Activated CD4-positive, alpha-beta T cell treated with anti-CD3 and anti-CD28 coated beads for 24 hours (primary cell): ENCODE measurements at places on chromosomes 4 and X.

GRCh38 chr4:128311659-128312403 is 24.2 kb upstream of the PGRMC2 start:
- no peak for DNase-seq

- no peak for DNase-seq
Observed at GRCh38 chr4:67933755-67934154, 29.5 kb downstream of the TMPRSS11A start.

DNA sequence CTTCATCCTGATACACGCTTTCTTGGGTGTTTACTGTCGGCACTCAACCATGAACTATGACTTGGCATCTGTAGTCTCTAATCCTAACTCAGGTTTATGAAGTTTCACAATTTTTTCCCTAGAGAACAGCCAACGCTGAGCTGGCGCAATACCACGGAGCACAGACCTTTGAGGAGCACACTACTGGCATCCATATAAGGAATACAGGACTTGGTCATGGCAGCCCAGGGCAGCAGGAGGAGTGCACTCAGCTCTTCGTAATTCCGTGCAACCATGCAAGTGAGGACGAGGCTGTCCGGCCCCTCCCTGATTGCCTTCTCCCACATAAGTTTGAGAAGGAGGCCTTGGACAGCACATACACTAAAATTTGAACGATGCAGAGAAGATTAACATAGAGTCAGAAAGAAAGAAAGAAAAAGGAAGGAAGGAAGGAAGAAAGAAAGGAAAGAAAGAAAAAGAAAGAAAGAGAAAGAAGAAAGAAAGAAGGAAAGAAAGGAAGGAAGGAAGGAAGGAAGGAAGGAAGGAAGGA is 41.0 kb upstream of the PDLIM5 start:
- no peak for DNase-seq

DNA sequence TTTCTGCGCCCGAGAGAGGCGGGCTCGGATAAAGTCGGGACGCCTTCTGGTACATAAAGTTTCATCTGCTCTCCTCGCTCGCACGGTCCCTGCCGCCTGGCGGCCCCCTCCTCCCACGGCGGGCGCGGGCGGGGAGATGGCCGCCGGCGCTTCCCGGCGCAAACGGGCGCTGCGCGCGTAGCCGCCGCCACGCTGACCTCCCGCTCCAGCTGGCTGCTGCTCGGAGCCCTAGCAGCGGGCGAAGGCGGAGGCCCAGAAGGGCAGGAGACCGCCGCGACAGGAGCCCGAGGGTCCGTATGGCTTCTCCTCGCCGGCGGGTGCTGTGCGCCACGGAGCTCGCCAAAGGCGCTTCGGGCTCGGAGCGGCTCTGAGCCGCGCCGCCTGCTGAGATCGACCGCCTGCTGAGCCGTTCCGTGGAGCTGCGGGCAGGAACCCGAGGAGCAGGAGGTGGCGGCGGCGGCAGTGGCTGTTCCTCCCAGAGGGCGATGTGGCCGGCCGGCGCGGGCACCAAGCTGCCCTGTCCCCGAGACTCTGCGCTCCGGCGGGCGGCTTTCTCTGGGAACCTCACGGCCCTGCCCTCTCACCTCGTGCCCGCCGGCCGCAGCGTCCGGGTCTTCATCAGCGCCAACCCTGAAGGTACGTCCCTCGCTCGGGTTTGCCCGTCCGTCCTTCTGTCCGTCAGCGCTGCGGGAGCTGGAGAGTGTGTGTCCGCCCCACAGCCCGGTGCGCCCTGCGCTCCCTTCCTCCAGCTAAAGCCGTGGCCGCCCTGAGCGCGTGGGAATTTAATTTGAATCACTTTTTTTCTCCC is at the start of gene NWD2:
TSS of gene NWD2 (plus strand) at position 161 of the 808 bp plus-strand sequence. CDS start at position 486, 325 bp downstream.
- DNase-seq: no peak

GRCh38 chrX:38939067-38939466 is 137.8 kb downstream of the MID1IP1 start:
- DNase-seq: no peak
